Panc1 (cell line): ENCODE measurements at places on chromosomes 2 and 18.

DNA sequence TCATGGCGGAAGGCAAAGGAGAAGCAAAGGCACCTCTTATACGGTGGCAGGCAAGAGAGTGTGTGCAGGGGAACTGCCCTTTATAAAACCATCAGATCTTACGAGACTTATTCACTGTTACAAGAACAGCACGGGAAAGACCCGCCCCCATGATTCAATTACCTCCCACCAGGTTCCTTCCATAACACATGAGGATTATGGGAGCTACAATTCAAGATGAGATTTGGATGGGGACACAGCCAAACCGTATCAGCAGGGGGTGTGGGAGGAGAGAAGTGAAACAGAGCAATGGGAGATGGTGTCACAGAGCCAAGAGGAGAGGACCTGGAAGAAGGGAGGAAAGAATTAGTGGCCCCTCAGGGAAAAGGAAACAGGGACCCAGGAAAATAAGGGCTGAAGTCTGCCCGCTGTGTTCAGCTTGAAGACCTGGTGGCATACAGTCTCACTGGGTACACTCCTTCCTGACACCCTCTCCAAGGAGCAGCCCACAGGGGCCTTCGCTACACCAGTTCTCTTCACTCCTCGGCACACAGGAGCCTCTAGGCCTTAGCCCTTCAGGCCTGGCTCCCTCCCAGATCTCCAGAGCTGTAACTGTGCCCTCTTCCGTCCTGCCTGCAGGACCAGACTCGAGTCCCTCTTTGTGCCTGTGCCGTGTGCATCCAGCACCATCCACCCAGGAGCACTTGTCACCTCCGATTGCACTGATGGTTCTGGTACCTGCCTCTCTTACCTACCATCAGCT lies 262.1 kb downstream of the EIPR1 start:
- DNase-seq = no peak

GRCh38 chr2:45714679-45715078 lies 63.2 kb downstream of the PRKCE start:
- DNase-seq = no peak

- no peak for DNase-seq
These were observed 15.4 kb upstream of the MSGN1 start for GRCh38 chr2:17800693-17801458.

DNA sequence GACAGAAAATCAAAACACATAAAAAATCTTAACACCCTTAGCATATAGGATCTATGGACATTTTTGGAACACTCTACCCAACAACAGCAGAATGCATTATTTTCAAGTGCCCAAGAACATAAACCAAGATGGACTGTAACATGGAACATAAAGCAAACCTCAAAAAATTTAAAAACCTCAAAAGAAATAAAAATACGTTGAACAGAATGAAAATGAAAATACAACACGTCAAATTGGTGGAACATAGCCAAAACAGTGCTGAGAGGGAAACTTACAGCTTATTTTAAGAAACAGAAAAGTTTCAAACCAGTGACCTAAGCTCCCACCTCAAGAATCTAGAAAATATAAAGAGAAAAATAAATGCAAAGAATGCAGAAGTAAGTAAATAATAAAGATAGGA lies 58.3 kb upstream of the BCL2L11 start:
- DNase-seq = no peak

GRCh38 chr2:109703077-109703476 lies 88.9 kb downstream of the SOWAHC start:
- DNase-seq = no peak

DNA sequence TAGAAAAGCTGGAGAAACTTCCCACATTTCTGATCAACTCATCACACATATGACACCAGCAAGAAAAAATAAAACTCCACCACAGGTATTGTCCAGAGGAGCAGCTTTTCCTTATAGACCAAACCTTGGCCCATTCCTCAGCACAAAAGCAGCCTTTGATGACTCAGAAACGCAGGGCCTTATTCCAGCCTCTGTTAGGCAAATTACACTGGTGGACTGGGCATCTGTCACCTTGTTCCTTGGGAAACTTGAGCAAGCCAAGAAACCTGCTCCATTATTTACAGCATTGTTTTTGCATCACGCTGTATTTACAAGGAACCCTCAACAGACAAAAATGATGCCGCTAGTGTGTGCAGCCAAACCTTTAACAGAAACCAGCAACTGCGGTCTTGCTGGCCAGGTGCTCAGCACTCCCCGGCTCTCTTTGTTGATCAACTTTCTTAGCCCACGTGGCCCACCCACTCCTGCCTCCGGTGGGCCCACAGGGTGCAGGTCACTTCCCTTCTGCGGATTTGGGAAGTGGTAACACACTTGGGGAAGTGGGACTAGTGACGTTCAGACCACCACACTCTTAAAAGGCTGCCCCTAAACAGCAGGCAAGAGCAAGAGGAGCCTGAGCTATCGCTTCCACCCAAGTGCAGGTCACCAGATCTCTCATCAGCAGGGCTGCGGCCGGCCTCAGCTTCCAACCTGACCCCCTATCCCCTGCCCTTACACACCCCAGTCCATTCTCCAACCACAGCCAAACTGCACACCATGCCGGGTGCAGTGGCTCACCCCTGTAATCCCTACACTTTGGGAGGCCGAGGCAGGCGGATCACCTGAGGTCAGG lies 1.5 kb downstream of the AP1S3 start:
- DNase-seq = no peak

GRCh38 chr2:12543076-12543977 lies 173.4 kb upstream of the TRIB2 start:
- no peak for DNase-seq

GRCh38 chr2:171307560-171307959 lies 126.2 kb downstream of the METTL8 start:
- DNase-seq = no peak

DNA sequence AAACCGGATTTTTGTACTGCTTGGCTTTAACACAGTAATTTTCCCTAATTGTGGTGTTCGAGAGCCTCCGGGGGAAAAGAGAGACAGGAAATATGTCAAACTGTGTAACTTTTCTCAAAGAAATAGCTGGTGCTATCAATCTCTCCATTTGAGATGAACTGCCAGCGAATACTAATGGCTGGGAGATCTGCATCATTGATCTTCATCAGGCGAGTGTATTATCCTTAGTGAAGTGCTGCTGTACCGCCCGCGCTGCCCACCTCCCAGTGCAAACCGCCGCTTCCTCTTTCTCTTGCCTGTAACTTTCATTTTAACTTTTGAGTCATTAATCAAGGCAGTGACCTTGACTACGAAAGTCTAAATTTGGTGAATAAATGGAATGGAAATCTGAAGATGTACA lies 246.1 kb upstream of the ST6GAL2 start:
- no peak for DNase-seq

- DNase-seq = no peak
These were observed 692.3 kb downstream of the RNF144A start for GRCh38 chr2:7609556-7609955.

DNA sequence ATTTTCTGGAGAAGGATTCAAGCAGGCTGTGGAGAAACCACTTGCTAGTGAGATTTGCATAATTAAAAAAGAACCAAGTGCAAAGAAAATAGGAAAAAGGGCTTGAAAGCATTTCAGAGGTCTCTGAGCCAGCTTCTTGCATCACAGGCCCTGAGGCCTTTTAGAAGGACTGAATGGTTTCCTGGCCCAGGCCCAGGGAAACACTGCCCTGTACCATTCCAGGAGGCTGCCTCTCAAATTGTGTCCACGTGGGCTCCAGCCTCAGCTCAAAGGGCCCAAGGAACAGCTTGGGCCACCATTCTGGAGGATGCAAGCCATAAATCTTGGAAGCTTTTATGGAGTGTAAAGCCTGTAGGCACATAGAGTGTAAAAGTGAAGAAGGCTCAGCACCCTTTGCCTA lies 523.3 kb upstream of the VRK2 start:
- DNase-seq = no peak

DNA sequence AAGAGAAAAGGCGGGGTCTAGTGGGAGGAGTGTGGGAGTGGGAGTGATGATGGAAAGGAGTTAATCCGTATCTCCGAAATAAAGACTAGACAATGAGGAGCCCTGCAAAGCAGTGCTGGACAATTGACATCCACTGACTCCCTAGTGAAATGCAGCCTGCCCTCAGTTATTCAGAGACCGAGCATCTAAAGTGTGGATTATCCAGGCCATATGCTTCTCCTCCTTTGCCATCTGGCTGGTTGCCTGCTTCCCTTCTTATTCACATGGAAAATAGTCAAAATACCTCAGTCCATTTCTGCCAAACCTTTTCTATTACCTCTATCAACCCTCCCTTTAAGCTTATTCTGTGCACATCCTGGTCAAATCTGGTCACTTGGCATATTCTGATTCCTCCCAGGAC lies 288.8 kb upstream of the SIX3 start:
- no peak for DNase-seq

- no peak for DNase-seq
These were observed 169.4 kb downstream of the EIPR1 start for GRCh38 chr2:3208179-3208578.

GRCh38 chr2:161223139-161223732 lies 63.0 kb downstream of the TANK start:
- DNase-seq = peak; percentile 38

DNA sequence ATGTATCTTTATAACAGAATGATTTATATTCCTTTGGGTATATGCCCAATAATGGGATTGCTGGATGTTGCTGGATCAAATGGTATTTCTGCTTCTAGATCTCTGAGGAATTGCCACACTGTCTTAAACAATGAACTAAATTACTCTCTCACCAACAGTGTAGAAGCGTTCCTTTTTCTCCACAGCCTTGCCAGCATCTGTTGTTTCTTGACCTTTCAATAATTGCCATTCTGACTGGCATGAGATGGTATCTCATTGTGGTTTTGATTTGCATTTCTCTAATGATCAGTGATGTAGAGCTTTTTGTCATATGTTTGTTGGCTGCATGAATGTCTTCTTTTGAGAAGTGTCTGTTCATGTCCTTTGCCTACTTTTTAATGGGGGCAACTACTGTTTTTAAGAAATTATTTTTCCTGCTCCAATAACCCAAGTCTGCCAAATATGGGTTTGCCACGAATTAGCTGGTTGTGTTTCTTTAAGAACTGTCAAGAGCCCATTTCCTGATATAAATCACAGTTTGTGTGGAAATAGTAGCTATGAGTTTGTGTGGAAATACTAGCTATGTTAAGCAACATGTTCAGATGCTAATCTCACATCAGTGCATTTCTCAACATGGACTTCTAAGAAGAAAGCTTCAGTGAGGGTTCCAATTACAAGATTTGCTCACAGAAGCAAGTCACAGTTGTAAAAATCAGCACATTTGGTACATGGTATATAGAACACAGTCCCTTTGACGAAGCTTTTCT lies 259.4 kb downstream of the ANAPC1 start:
- DNase-seq = no peak

DNA sequence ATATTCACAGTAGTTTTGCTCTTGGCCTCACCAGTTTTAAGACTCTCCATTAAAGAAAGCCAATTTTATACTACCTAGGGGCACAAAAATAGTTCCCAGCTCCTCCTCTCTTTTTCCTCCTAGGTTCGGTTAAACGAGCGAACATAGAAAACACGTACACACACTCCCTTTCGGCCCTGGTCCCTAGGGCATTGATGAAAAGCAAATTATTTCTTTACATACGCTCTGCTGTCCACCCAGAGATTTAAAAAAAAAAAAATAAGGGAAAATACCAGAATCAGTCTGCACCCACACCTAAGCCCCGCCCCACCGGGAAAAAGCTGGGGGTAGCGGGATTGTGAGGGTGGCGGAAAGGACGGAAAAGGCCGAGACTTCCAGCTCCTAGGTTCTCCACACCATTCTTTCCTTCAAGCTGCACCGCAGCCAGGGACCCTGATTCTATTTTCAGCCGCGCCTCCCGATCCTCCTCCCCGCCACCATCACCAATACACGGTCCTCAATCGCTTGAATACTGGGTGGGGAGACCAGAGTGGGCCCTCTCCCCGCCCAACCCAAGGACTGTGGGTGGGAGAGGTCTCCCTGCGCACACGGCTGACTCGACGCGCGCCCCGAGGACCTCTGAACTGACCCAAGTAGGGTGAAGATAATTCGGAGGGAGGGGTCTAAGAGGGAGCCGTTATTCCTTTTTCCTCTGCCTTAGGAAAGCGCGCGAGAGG lies 769 bp downstream of the ATF2 start:
- no peak for DNase-seq

GRCh38 chr18:62713651-62714247 lies 1.6 kb upstream of the PHLPP1 start:
- no peak for DNase-seq

- DNase-seq = no peak
These were observed 202.0 kb downstream of the HRH4 start for GRCh38 chr18:24662412-24662821.

DNA sequence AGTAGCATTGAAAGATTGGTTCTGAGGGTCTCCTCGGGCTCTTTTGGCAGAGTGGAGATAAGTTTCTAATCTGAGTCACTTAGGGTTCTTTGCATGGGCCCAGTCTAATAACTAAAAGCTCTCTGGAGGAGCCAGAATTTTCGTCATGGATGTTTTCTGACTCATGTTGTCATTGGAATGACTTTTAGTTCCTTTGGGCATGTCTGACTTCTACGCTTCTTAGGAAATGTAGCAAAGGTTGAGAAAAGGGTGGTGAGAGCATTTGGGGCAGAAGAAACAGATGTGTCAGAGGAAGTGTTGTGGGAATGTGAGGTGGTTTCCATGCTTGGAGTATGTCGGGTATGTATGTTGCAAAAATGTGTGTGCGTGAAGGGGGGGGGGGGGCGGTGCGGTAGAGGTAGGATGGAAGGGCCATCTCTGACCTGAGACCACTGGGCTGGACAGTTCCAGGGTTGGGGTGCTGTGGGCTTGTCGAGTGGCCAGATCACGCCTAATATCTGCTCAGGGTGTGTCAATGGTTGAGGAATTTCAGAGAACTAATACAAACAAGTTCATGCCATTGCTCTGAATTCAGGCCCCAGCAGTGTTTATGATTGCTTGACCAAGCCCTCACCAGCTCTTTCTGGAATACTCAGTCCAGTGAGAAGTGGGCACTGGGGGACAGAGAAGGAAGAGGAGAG lies 26.9 kb downstream of the KLHL29 start:
- DNase-seq = no peak

- no peak for DNase-seq
These were observed 7.7 kb upstream of the SPATS2L start for GRCh38 chr2:200298816-200299215.

- DNase-seq = no peak
These were observed 181.4 kb downstream of the OSR1 start for GRCh38 chr2:19176977-19177376.

DNA sequence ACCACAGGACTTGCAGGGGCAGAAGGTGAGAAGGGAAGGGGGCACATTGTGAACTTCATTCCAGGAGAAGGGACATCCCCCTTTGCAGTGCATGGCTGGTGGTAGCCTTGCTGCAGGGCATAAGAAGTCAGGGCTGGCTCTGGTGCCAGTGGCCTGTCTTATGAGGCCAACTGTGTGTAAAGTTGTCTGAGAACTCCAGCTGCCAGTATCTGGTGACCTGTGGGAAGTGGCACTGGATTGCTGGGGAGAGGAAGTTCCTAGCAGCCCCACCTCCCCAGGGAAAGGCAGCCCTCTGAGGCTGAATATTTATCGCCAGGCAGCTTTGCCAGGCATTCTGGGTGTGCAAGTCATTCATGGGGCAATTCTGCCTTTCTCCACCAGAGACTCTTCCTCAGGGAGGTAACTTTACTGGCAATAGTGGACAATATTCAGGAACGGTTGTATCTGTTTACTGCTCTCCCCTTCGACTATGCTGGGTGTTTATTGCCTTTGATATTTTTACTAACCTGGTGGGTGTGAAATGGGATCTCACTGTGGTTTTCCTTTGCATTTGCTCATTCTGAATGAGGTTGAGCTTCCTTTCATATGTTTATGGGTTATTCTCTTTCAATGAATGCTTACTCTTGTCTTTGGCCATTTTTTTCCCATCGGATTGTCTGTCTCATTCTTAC lies 12.3 kb downstream of the TRPM8 start:
- DNase-seq = no peak
